ENCODE measurements at places on chromosomes 6 and 20.

DNA sequence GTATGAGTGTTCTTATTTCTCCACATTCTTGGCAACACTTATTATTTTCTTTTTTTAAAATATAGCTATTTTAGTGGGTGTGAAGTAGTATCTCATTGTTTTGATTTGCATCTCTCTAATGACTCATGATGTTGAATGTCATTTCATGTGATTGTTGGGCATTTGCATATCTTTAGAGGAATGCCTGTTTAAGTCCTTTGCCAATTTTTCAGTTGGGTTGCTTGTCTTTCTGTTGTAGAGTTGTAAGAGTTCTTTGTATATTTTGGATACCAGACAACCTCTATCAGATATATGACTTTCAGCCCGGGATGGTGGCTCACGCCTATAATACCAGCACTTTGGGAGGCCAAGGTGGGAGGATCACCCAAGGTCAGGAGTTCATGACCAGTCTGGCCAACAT is 5.1 kb upstream of the POPDC3 start:
- no peak for DNase-seq

DNA sequence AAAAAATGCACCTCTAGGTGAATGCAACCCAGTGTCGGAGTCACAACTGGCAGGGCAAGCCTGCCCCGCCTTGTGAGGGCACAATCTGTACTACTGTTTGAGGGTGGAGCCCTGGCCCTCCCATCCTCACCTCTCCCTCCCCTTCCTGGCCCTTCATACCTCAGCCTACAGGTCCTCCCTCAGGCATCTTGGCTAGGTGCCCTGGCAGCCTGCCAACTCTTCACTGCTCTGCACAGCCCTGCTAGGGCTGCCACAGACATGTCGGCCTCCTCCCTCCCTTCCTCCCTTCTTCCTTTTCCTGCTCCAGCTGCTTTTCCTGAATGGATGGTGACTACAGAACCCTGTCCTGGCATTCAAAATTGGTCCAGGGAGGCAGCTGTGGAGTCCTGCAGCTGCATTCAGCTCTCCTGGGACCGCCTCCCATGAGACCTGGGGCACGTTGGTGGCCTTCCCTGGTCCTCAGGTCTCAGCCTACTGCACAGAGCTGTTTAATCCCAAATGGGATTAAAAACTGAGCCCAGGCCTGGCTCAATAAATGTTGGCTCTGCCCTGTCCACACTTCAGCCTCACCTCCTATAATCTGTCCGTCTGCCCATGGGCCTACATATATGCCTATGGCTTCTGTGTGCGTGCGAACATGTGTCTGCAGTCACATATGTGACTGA is 52.7 kb downstream of the CDH22 start:
- peak; percentile 87 for DNase-seq

- no peak for DNase-seq
Measured at GRCh38 chr20:24208652-24209051, 220.1 kb upstream of the GGTLC1 start.

GRCh38 chr6:141077355-141078333 is 1055.1 kb upstream of the GJE1 start:
- no peak for DNase-seq

DNA sequence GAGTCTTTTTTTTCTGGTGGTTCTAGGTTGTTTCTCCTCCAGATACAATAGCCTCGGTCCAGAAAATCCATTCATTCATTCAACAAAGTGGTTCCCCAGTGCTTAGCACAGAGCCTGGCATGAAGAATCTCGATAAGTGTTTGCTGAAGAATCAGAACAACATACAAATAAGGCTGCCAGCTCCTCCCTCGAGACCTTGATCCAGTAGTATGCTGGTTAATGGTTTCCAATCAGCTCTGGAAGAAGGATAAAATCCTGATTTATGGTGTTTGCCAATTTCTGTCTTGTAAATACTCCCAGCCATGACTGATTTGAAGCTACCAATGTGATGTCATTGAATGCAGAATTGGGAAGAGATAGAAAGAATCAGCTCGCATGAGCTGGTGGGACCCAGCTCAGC is 3.3 kb downstream of the HSPA12B start:
- DNase-seq: no peak

GRCh38 chr20:61082720-61083119 is 169.3 kb upstream of the CDH4 start:
- DNase-seq: no peak

DNA sequence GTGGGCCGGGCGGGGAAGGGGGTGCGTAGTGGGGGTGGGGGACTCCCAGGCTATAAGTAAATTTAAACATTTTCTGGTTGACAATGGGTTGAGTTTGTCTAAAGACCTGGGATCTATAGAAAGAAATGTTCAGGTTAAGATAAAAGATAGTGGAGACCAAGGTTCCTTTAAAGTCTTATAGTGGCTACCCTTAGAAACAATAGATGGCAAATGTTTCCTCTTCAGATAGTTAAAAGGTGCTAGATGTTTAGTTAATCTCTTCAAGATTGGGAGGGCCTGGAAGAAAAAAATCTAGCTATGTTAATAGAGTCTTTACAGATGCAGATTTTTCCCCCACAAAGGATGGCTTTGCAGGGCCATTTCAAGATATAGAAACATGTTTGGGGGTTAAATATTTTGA is 446.4 kb upstream of the FKBP1C start:
- no peak for DNase-seq

DNA sequence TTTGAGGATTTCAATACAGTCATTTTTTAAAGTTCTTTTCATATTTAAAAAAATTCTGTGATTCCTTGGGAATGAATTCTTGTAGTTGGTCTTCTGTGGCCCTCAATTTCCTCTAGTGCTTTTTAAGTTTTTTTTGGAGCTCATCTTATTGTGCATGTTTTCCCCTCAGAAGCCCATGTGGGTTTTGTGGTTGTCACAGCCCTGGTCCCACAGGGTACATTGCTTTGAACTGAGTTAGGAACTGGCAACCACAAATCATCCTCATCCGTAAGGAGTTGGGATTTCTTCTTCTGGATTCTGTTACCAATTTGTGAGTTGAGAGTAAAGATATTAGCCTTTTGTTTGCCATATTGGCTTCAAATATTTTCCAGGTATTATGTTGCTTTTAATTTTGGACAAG is 89.9 kb downstream of the AKAP7 start:
- no peak for DNase-seq

DNA sequence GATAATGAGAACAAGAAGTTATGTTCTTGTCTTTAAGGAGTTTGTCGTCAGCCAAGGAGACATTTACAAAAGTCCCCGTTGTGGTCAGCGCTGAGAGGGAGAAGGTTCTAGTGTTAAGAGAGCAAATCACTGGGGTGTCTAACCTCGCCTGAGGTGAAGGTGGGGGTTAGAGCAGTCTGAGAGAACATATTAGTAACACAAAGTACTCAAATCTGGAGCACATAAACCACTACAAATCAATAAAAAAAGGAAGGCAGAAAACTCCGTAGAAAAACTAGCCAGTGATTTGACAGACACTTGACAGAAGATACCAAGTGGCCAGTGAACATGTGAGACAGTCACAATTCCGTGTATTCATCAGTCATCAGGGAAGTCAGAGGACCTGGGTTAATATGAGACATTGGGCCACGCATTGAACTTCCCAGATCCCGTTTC is 45.4 kb downstream of the CDS2 start:
- no peak for DNase-seq

DNA sequence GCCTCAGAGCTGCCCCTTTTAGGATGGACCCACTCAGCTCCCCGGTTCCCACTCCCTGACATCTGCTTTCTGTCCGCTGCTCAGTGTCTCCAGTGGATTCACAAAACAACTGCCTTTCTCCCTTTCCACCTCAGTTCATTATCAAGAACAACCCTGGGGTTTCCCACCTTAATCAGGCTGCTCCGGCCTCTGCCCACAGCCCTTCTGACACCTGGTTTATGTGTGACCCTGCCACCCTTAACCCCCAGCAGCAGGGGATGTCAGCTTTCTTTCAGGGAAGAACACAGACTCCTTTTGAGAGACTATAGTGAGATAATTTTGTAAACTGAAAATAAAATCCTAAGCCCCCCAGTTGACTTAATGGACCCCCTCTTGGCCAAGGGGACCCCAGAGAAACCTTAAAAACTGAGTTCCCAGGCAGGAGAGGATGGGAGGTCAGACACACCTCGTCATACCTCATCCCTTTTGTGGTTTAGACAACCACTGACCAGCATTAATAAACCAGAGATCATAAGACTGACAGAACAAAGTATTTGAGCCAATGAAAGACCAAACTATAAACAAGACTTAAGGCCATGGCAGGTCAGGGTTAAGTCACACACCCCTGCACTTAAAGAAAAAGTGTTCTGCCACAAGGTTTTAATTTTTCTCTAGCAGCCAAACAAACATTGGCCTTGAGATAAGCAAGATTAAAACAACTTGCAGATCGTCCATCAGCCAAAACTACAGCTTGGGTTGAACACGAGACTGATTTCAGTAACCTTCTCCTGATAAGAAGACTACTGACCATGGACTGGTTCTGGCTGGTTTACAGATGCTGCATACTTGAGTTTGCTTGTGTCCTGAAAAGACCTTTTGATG is 42.4 kb upstream of the DDR1 start:
- DNase-seq: no peak

DNA sequence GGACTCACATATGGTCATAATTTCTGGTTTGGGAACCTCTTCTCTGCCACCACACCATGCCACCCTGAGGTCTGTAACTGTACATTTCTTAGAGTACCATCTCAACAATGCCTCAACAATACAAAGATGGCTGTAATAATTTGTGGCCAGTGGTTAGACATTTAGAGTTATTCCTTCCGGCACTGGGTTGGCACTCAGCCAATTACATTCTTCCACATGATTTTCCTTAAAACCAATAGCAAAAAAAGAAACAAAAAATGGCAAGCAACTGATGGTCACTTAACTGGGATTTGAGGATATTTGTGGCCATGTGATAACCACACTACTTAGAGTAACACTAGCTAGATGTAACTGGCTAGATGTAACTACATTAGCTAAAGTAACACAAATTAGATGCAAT is 79.9 kb downstream of the SEL1L2 start:
- no peak for DNase-seq

GRCh38 chr6:143486752-143487151 is 24.8 kb downstream of the FUCA2 start:
- no peak for DNase-seq

DNA sequence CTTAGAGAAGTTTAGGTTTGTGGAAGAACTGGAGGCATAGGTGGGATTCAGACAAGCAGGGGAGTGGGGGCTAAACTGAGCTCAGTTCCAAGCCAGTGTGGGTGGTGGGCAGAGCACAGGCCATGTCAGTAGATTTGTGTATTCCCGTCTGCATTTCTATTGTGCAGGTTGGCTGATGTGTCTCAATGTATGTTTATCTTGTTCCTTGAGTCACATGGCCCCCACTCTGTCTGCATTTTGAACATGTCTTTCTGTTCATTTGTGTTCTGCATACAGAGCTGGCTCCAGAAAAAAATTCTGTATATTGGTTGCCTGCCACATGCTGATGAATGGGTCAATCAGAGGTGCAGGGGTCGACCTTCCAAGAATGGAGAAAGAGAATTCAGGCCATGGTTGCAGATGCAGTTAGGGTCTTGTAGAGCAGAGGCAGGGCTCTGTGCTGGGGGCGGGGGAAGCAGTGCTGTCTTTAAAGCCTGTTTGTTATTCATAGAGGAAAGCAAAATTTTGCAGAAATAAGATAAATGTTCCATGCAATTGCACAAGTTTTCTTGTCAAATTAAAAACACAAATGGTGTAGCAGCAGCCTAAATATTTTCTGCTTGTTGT is 166.7 kb downstream of the CDH26 start:
- DNase-seq: no peak

Measured in Right ventricle myocardium inferior (tissue), 1 donor.